ENCODE measurements at places on chromosomes 6 and 20.

GRCh38 chr6:114288701-114289495, 53.9 kb downstream of the HS3ST5 start:
- no peak for DNase-seq

GRCh38 chr6:137956098-137956488, 89.0 kb downstream of the TNFAIP3 start:
- no peak for DNase-seq

- no peak for DNase-seq
Observed at GRCh38 chr6:12384357-12384912, 94.3 kb downstream of the EDN1 start.

DNA sequence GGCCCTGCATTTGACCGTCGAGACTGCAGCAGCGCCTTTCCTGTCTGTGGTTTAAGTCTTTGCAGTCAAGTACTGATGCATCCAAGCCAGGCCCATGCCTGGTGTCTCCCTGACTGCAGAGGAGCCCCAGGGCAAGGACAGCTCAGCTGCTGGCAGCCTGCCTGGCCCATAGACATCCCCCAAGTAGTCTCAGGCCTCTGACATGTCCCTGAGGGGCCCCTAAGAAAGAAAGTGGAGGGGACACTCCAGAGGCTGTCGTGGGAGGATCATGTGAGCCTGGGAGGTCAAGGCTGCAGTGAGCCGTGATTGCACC, 18.0 kb downstream of the HRH3 start:
- DNase-seq: peak; percentile 17

DNA sequence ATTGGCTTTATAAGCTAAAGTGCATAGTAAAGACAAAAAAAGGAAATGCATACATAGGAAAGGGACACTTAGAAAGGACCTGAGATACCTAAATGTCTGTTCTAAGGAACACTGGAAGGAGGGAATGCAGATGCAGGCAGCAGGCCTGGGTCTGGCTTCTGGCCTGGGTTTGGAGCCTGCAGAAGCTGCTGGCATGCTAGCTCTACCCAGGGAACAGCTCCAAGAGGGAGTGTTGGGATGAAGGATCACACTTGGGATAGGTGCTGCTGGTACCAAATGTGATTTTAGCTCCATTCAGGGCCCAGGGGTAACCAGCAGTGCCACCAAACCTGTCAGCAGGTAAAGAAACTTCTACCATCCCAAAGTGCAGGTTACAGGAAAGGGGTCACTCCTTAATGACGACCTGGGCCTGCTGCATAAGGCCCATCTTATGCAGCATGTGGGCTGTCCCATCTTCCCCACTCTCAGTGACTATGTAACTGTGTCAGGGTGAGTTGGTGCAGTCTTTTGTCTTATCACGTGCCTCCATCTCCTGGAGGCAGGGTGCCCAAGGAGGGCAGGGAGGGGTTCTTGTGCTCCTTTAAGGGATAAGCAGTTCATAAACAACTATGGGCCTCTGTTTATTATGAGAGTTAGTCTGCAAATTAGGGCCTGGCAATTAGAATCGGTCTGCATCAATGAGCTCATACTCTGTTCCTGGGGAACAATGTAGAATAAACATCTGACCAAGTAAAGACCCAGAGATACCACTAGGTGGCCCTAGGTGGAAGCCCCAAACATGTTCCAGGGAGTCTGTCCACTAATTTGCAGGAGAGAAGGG, 26.9 kb downstream of the DDX27 start:
- DNase-seq: peak; percentile 50

GRCh38 chr20:47175493-47175892, 181.0 kb downstream of the ZMYND8 start:
- no peak for DNase-seq

DNA sequence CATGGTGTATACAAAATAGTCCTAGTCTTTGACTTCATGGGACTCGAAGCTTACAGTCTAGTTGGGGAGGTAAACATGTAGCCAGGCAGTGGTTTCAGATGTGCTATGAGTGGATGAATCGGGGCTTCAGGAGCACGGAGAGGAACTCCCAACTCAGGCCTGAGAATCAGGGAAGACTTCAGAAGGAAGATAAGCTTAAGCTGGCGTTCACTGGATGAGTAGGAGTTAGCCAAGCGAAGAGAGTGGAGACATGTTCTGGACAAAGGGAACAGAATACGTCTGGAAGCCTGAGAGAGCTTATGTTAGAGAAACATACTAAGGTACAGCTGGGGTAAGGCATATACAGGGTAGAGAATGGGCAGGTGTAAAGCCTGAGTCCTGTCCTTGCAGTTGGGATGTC, 8.8 kb downstream of the CARMIL1 start:
- no peak for DNase-seq

DNA sequence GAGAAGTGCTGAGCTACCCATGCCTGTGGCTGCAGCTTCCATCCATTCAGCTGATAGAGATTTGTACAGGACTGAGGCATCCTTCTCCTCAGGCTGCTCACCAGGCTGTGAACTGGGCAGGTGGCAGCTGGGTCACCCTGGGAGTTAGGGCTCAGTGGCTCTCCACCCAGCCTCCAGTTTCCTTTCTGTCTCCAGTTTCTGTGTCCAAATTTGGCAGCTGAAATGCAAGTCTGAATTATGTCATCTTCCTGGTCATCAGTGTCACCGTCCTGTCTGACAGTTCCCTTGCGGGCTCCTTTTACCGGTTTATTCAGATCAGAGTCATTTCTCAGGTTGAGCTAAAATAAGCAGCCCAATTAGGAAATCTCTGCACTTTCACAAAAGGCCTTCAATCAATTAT, 93.3 kb downstream of the EDN1 start:
- DNase-seq: no peak

DNA sequence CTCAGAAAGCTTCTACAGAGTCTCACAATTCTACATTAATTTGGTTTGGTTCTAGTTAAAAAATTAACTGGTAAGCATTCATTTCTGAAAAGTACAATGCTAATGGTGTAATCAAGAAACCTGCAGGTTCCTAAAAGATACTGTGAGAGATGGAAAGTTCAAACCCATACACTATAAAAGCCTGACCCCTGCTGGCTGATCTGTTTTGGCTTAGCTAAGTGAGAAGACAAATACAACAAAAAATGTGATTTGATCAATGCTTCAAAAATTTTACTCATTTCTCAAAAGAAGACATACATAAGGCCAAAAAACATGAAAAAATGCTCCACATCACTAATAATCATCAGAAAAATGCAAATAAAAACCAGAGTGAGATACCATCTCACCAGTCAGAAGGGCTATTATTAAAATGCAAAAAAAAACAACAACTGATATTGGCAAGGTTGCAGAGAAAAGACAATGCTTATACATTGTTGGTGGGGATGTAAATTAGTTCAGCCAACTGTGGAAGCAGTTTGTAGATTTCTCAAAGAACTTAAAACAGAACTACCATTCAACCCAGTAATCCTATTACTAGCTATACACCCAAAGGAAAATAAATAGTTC, 102.8 kb downstream of the MOXD1 start:
- DNase-seq: no peak

DNA sequence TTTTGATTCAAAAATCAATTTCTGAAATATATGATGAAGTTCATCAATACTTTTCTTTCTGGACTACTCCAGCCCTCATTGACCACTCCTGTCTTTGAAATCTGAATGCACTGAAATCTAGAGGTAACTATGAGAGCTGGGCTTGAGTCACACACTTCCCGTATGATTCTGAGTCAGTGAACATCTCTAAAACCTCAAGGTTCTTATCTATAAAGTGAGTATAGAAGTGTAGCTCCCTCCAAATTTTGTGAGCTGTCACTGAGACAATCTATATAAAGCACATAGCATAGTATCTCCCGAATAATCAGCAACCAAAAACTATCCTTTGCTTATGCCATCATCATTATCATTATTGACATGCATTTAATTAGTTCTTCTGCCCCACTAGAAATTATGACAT, 182.4 kb downstream of the TSHZ2 start:
- no peak for DNase-seq

- DNase-seq: no peak
Observed at GRCh38 chr20:24756292-24757025, 192.6 kb upstream of the CST7 start.

- no peak for DNase-seq
Observed at GRCh38 chr20:34797012-34797995, 28.1 kb downstream of the NCOA6 start.

GRCh38 chr6:170029416-170030283, 261.2 kb downstream of the DLL1 start:
- DNase-seq: no peak

DNA sequence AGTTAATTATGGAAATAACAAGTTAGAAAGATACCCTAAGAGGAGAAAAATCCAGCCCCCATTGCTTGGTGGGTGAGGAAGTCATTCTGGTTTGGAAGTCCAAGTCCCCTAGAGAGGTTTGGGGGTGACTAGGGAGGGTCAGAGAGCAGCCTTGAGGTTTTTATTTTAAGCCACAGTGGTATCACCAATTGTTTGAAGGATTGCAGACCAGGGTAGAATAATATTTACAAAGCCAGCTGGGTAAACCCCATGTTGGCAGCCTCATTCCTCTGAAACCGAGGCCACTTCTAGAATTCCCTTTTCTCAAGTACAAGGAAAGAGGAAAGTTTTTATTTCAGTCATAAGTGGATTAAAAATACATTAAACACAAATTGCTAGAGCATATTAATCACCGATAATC, 99.7 kb downstream of the TMEM170B start:
- DNase-seq: no peak

GRCh38 chr20:14800707-14801425, 463.5 kb upstream of the FLRT3 start:
- DNase-seq: no peak

DNA sequence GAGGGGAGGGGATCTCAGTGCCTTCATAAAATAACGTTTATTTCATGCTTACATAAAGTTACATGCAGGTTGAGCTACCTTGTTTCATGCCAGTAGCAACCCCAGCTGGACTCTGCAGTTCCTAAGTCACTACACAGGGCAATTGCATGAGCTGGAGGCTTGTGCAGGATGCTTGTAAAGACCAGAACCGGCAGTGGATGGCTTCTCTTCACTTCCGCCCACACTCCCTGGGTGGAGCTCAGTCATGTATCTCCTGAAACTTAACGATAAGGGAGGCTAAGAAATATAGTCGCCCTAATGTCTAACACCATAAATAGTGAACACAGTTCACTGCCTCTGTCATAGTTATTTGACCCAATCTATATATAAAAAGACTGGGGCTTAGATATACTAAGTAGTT, 99.4 kb upstream of the RAB32 start:
- DNase-seq: no peak

GRCh38 chr6:24667378-24667803, 514 bp downstream of the ACOT13 start:
- no peak for DNase-seq

- no peak for DNase-seq
Observed at GRCh38 chr6:33236852-33237251, 28.6 kb downstream of the RING1 start.

- no peak for DNase-seq
Observed at GRCh38 chr6:123587838-123588545, 48.8 kb downstream of the TRDN start.

GRCh38 chr6:139007428-139007827, 19.4 kb upstream of the REPS1 start:
- no peak for DNase-seq

- peak; percentile 31 for DNase-seq
Observed at GRCh38 chr6:88166493-88167351, 575 bp upstream of the CNR1 start.

DNA sequence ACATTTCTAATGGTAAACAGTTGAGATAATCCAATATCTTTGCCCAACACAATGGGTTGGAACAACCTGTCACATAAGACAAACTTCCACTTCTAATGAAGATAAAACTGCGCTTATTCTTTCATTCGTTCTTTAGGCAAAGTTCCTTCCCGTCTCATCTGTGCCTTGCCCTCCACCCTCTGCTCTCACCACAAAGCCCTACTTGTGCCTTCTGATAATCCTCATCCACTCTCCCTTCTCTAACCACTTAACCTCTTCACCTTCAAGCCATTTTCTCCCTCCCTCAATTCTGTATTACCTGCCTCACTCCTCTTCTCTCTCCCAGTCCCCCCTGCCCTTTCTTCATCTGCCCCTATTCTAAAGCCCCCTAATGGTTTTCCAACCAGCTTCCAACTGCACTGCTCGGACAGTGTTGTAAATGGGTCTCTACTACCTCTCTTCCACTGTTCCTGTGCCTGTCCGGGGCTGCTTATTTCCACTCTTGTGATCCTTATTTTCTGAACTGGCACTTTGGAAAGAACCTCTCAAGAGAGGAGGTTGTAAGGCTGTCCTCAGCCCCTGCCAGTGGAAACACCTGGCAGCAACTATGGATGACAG, 62.9 kb upstream of the MYB start:
- DNase-seq: no peak

GRCh38 chr6:3090013-3090412, 21.7 kb downstream of the RIPK1 start:
- no peak for DNase-seq

GRCh38 chr6:108751282-108751681, 96.9 kb upstream of the ARMC2 start:
- no peak for DNase-seq

DNA sequence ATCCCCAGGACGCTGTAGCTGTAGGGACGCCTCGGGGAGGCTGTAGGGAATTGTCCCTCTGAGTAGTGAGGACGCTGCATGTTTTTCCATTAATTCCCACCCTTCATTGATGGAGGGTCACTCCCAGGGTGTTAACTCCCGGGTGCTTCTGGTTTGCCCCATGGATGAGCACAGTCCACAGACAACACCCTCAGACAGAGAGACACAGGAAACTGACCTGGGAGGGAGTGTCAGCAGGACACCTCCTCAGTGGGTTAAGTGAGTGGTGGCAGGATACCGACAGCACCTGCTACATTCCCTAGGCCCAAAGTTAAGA, 53.5 kb downstream of the LINC00237 start:
- no peak for DNase-seq

DNA sequence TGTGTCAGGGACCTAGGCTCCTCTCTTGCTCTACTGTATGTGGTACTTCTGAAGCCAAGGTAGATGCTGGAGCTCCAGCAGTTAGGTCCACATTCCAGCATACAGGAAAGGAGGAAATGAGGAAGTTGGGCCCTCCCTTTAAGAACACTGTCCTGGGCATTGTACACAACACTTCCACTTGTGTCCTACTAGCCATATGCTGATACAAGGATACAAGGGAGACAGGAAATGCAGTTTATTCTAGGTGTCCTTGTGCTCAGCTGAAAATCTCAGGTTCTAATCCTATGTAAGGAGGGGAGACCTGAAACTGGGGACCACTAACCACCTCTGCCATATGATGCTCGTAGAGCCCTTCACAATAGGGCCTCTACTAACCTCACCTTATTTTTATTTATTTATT, 4.2 kb downstream of the TRIB3 start:
- no peak for DNase-seq

DNA sequence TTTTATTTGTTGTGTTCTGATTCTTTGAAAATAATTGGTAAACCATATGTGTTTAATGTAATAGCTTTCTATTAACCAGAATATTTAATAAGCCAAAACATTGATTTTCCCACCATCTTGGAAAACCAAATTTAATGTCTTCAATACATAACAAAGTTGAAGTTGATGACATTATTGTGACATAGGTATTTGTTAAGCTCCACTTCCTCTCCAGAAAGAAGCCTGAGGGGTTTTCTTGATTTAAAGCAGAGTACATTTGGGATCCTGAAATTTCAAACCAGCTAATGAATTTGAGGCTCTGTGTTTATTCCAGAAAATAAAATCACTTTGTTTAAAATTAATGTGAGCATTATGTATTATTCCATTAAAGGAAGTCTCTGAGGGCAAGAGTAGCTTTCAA, 106.3 kb downstream of the PERP start:
- DNase-seq: no peak

Measured in left ventricle myocardium superior (tissue), 1 donor.